Large intestine (tissue), 12 donors: ENCODE measurements at places on chromosomes 1 and 21. TPM values are rescaled to one million over a fixed set of nuclear protein-coding genes. Genes with fewer than 3 reads are reported as not detected.

- no peak for DNase-seq
Measured at GRCh38 chr1:5348732-5349465, 643.3 kb downstream of the NPHP4 start.

DNA sequence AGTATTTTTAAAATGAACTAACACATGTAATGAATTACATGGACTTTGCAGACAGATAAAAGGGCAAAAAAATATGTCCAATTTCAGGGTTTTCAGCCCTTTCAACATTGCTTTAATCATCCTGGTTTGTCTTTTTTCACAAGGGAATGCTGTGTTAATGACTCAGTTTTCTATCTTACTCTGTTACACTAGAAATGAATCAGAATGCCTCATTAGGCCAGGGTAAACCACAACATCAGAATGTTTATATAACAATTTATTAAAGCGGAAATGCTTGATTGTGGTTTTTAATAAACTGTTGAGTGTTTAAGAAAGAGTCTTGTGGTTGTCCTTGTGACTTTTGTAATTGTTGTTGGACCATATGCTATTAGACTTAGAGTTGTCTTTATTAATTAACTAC is 13.5 kb downstream of the GORAB start:
- no peak for DNase-seq

ERO1B gene
- polyA plus RNA-seq = 10.8 TPM

DNA sequence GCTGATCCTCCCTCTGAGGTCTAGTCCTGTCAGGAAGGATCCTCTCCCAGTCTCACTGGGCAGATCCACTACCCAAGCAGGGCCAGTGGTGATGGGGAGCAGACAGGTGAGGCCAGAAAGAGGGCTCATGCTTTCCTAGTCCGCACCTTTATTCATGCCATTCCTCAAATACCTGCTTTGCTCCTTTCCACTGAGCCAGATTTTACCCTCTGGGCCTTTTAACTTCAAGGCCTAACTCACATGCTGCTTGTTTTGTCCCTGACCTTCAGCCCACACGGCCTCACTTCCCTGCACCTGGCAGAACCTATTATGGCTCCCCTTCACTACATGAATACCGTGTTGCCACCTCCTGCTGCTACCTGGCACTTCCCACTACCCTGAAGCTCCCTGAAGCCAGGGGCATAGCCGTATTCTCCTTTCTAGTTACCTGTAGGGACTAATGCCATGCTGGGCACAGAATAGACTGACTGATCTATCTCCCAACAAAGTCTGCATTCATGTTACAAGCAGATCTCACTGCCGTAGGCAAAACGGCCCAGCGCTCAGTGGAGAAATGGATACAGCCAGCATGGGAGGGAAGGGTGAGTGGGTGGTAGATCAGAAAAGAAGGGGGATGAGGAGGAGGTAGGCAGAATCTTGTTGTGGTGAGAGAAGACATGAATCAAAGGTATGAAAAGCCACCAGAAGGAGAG is 36.1 kb upstream of the GOLT1A start:
- no peak for DNase-seq

KCNC4 gene
- 3.5 TPM for polyA plus RNA-seq
